Stimulated activated CD8-positive, alpha-beta memory T cell treated with anti-CD3 and anti-CD28 coated beads, Interleukin-7, amount 100 ng/mL, for 1 hour (primary cell): ENCODE measurements at places on chromosomes 1 and 21.

DNA sequence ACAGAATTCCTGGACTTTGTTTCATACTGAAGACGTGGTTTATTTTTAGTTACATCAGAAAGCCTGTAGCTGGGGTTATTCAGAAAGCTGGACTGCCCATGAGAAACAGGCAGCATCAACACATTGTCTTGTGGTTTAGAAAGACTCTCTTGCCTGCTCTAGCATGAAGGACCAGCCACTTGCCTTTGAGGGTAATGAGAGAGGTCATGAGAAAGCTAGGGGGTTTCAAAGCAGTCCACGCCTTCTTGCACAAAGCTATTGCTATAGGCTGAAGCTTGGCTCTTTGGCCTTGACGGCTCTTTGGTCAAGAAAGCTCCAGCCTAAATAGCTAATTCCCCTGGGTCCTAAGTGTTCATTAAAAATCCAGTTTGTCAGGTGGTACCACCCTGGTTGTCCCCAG lies 208.1 kb downstream of the PRDM2 start:
- no peak for DNase-seq

GRCh38 chr1:208042868-208043267 lies 131.9 kb upstream of the CD34 start:
- DNase-seq = no peak

DNA sequence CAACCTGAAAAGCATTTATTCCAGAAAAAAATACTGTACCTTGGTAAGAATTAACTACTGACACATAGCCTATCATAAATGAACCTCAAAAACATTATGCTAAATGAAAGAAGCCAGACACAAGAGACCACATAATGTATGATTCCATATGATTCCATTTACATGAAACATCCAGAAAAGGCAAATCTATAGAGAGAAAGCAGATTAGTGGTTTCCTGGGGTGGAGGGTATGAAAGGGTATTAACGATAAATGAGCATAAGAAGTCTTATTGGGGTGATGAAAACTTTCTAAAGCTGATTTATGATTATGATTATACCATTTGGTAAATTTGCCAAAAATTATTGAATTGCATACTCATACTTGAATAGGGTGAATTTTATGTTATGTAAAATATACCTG lies 10.3 kb upstream of the COL6A2 start:
- no peak for DNase-seq

DNA sequence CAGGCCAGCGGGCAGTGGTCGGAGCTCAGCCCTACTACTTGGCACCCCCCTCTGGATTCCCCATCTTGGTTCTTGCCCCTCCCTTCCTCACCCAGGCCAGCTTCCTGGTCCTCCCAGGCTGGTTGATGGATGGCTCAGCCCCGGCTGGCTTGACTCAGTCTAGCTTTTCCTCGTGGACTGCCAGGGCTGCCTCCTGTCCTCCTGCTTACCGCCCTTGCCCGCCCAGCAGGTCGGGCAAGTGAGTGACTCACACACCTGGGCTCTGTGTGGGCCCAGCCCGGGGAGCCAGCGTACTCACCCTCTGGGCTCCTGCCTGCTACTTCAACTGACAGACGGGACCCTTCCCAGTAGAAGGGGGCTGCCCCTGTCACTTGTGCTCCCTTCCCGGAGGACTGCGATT lies 19.5 kb upstream of the ARHGEF10L start:
- no peak for DNase-seq
